ENCODE measurements at places on chromosomes 2 and 18.
A peak's percentile ranks its signal among the peaks of the same experiment; 100 is the strongest.

- DNase-seq, result peak; percentile 98
Observed at GRCh38 chr2:64831134-64831976, 157.8 kb upstream of the SLC1A4 start.

GRCh38 chr2:151727593-151728552, 6.4 kb downstream of the NEB start:
- no peak for DNase-seq

DNA sequence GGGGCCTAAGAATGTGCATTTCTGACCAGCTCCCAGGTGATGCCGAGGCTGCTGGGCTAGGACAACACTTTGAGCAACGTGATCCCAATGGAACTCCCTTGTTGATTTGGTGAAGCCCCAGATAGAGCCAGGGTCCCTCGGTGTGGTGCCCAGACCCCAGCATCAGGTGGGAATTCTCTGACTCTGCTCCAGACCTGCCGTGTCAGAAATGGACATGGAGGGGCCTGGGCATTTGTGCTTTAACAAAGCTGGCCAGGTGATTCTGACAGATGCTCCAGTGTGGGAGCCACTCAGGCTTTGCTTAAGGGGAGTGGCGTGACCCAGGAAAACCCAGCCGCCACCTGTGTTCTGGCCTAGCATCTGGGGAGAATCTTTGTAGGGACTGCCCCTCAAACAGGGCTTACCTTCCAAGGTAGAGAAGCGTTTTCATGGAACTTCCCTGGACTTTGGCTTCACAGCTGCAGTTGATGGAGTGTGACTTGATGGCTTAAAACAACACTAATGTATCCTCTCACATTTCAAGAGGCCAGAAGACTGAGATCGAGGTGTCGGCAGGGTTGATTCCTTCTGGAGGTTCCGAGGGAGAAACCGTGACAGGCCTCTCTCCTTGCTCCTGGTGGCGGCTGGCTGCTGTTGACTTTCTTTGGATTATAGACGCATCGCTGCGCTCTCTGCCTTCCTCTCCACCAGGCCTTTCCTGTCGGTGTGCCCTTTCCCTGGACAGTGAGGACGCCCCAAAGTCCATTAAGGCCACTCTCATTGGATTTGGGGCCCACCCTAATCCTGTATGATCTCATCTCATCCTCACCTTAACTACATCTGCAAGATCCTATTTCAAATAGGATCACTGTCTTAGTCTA, 57.0 kb upstream of the HDAC4 start:
- no peak for DNase-seq

GRCh38 chr2:172921532-172922236, 154.0 kb upstream of the MAP3K20 start:
- no peak for DNase-seq

- DNase-seq, result peak; percentile 54
Observed at GRCh38 chr2:43223521-43224001, 2.8 kb downstream of the ZFP36L2 start.

- DNase-seq, result peak; percentile 38
Observed at GRCh38 chr18:75211953-75212750, 1.6 kb downstream of the TSHZ1 start.

DNA sequence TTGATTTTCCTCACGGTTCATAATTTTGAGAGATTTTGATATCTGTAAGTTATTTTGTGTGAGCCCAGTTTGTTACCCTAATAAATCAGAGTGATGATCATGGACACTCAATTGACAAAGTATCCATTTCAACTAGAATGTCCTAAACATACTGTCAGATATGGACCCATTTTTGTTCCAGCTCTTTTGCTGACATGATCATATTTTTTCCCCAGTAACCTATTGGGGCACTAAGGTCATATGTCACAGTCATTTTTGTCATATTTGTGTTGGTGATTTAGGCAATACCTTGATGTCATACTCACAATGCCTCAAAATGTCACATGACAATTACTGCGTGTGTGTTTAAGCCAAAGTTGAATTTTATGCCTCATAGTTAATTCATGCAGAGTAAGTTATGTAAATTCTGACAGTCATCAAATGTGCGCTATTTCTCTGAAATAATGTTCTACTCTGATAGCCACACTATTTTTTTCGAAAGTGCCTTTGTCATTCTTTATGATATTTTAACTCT, 218.7 kb downstream of the ARHGAP15 start:
- DNase-seq, result no peak

DNA sequence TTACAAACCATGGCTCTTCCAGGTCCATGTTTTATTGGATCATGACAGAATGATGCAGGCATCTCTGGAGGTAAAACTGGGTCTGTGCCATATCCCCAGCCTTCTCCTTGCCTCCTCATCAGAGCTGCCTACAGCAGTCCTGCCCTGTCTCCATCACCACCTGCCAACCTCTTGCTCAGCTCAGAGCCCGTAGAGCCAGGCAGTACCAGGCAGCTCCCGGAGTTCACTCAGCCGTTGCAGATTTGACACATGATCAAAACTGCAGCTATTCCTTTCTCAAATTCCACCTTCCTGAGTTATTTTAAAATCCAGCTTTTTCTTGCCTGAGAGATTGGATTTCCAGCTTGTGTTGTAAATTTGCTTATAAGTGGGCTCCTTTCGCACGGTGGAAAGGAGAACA, 218.2 kb upstream of the CELF4 start:
- no peak for DNase-seq

DNA sequence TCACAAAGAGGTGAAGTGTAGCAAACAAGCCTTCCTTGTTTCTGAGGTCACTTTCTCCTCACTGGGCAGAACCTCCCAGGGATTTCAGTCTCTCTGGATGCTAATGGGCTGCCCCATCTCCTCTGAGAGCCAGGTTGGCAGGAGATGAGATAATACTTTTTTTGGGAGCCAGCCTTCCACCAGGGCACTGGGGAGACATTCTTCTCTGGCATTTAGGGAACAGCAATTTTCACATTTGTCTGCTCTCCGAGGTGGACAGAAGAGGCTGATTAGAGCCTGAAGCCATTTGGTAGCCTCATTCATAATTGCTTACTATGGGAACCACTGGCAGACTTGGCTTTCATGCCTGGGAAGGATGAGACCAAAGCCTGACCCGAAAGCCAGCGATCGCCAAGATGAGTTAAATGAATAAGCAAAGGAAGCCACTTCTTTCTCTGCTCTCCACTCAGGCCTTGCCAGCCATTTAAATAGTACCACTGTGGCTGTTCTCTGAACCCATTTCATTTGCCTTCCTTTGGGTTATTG, 70.1 kb downstream of the NRP2 start:
- no peak for DNase-seq

DNA sequence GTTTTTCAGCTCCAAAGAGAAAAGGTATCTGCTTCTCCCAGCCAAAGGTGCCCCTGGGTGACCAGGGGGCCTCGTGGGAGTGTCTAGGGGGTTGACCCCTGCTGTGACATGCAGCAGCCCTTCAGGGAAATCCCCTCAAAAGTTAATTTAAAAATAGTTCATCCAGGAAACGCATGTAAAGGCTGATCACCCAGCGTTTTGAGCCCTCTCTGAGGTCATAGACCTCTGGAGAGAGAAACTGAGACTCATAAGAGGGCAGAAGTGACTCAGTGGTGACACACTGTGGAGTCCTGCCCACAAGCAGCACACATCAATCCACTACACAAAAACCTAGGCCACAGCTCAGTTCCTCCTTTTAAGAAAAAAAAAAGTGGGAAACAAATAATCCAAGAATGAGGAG, 11.9 kb downstream of the GAL3ST2 start:
- peak; percentile 25 for DNase-seq

DNA sequence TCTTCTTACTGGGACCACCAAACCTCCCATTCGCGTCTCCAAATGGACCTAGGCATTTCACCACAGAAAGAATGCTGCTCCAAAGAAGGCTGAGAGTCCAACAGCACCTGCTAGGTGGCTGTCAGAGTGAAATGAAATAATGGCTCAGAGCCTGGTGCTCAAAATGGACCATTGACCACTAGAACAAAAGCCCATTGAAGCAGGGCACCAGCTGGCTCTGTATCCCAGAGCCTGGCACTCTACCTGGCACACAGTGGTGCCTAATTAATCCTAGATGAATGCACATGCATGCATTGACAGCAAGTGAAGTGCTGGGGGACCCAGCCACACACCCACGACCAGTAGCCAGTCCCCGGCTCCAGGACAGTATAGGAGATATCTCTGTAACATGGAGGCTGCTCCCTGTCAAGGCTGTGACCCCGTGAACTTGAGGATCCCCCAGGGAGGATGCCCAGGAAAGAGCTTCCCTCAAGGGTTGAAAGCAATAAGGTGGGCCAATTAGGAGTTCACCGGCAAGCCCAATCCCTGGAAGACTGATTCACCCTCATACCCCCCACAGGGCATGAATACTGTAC, 261.3 kb downstream of the TNS1 start:
- DNase-seq, result no peak

- DNase-seq, result no peak
Observed at GRCh38 chr2:150466741-150467620, 20.5 kb downstream of the RND3 start.

GRCh38 chr2:20665243-20666004, 1.5 kb upstream of the GDF7 start:
- no peak for DNase-seq

- no peak for DNase-seq
Observed at GRCh38 chr2:8481463-8482009, 200.3 kb upstream of the ID2 start.

DNA sequence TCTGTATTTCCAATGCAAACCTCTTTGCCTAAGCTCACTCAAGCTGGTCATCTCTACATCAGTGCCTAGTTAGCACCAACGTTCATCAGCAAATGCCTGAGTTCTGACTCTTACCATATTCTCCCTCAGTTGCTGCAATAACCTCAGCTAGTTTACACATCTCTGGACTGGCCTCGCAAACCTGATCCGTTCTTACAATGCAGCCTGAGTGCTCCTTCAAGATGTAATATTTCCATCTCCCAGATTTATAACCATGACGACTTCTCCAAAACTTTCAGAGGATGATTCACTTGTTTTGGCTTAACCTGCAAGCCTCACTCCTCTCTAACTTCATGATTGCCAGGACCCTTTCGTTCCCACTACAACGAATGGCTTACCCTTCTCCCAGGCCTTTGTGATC, 69.7 kb downstream of the DIPK1C start:
- no peak for DNase-seq

- DNase-seq, result no peak
Observed at GRCh38 chr2:239780236-239780994, 244.7 kb downstream of the NDUFA10 start.

DNA sequence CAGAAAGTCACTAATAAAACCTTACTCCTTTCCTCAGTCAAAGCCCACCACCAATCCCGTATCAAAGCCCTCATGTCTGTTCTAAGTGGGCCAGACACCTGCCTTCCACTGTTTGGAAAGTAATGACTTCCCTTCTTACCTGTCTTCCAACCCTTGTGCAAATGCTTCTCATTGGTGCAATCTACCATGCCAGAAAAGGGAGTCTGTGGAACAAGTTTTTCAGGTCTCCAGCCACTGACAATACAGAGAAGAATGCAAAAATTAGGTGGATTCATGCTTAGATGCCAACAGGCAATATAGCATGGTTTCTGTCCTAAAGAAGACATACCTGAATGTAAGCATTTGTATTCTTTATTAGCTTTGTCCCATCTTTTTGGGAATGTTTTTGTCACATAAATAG, 1140.6 kb upstream of the LRRTM1 start:
- no peak for DNase-seq

DNA sequence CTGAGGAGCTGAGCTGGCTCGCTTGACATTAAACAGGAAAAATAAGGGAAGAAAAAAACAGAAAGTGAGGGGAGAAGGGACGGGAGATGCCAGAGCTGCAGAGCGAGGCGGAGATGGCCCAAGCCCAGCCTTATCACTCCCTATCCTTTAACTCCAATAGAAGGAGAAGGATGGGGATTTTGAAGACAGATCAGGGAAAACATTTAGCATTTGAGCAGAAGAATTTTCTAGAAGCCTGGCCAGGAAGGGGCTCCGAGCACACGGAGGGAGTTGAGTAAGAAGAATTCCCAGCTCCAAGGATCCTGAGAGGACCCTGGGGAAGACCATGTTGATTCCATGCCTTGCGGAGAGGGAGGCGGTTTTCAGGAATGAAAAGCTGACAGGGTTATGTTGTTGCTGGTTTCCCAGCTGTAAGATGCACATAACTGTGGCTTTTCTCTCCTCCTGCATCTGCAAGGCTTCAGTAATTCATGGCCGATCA, 35.6 kb downstream of the TWIST2 start:
- DNase-seq, result no peak

- DNase-seq, result no peak
Observed at GRCh38 chr2:240782221-240782885, 37.7 kb downstream of the KIF1A start.

DNA sequence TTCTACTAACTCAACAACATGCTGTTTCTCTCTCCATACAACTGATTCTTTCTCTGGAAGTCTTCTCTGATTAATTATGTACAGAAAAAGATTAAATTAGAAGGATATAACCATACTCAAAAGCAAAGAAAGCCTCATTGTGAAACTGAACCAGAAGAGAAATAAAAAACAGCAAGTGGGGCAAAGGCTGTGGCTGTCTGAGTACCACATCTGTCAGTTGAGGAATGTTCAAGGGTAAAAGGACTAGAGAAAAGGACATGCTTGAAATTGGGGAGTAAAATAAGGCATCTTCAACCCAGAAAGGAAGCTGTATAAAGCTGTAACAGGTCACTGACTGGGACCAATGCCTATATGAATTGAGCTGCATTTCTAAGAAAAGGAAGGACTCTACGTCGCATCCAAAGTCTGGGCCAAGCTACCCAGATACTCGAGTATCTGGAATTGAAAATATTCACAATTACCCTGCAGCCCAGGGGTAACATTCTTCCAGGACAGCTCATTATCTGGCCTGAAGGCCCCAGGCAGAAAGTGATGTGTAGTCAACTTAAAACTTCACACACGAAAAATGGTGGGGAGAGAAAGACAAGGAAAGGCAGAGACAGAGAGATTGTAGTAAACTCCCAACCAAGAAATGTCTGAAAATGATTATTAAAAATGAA, 356.0 kb upstream of the GALNT5 start:
- DNase-seq, result no peak

GRCh38 chr2:63189026-63189425, 138.4 kb downstream of the OTX1 start:
- no peak for DNase-seq

- DNase-seq, result no peak
Observed at GRCh38 chr2:15570104-15570503, 9.0 kb upstream of the NBAS start.

- DNase-seq, result peak; percentile 2
Observed at GRCh38 chr2:204645018-204645773, 99.9 kb downstream of the PARD3B start.

DNA sequence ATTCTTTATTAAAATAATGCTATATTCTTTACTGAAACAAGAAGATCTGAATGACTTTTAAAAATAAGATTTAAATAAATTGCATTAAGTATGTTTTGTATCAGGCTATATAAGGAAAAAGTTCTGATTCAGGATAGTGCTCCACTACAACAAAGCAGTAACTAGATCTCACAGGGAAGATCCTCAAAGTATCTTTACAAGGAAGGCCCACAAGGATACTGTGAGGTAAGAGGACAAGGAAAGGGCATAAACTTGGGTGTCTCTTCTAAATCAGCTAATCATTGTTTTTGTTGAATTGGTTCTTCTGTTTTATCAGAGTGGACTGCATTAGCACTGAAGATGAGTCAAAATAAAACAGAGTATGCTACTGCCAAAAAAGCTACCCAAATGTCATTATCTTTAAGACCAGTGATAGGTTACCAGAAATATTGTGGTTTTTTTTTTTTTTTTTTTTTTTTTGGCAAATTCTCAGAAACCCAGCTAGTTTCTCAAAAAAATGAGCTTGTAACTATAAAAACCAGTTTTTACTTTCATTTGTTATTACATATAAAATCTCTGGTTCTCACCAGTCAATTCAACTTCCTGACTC, 160.9 kb downstream of the BAZ2B start:
- no peak for DNase-seq

- no peak for DNase-seq
Observed at GRCh38 chr2:43210467-43211303, 15.7 kb downstream of the ZFP36L2 start.
